Stimulated activated CD4-positive, alpha-beta T cell treated with anti-CD3 and anti-CD28 coated beads, Interleukin-15, amount 100 ng/mL, for 24 hours (primary cell): ENCODE measurements at places on chromosomes 3 and 15.
A peak's percentile ranks its signal among the peaks of the same experiment; 100 is the strongest.

DNA sequence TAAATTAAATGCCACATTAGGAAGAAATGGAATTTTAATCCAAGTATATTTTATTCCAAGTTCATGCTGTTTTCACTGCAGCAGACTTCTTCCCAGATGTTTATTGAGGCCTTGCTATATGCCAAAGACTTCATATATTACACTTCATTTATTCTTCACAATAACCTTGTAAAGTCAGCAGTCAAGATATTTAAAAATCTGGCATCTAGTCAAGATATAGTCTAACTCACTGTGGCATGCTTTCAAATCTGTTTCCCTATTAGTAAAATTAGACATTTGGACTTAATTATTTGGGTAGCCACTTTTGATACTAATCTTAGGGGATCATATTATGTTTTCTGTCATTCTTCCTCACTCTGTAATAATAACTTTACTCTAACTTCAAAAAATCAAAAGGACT, 81.5 kb upstream of the VGLL3 start:
- DNase-seq: no peak

- no peak for DNase-seq
Measured at GRCh38 chr3:169550284-169550683, 113.2 kb downstream of the MECOM start.

DNA sequence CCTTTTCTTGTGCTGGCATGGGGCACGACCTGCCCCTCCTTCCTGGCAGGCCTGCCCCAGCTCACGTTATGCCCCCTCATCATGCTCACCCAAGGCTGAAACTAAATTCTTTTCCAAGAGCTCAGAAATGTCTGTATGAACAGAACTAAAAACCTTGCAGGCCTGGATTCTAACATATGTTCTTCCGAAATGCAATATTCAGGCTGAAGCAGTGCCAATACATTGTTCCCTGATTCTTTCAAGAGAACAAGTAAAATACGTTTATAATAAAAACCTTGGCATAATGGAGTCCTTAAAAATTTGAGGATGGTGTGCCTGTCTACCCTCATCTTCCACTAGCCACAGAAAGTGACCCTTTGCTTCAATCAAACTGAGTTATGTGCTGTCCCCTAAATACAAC, 48.5 kb upstream of the ICE2 start:
- no peak for DNase-seq

DNA sequence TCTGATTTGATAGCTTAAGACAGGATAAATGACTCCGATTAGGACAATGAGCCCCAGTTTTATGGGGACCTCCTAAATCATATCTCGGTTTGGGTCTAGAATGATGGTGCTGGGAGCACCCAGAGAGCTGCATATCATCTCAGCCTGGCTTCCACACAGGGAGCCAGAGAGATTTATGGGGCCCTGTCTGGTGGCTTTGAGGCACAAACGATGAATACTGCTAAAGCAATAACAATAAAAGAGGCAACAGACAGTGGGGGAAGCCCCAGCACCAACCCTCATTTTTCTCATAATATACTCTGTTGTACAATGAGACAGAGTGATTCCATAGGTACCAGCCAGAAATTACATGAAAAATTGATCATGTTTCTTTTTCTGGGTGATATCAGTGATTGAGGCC, 889.0 kb upstream of the CFAP20DC start:
- DNase-seq: no peak

GRCh38 chr3:71156062-71156665, 427.4 kb downstream of the FOXP1 start:
- DNase-seq: no peak

GRCh38 chr3:130892759-130893375, 1.0 kb upstream of the ATP2C1 start:
- DNase-seq: peak; percentile 76

DNA sequence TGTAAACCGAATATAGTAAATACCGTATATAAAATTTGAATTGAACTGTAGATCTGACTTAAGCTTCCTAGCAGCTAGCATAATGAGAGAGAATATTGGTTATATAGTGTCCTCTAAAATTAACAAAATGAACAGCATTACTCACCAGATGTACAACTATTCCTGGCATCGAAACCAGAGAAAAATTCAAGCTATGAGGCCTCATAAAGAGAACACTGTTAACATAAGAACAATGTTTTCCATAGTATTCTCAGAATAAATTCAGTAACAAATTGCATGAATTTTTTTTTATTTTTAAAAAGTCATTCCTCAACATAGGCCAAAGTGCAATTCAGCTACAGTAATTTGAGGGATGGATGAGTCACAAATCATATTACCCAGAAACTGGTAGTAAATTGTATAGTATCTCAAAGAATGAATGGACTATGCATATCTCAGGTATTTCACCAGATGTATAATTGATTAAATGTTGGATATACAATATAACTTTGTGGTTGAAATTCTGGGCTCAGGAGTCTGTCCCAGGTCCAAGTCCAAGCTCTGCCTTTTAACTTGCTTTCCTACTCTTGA, 5.0 kb downstream of the TMEM207 start:
- DNase-seq: no peak
